Thoracic aorta (tissue), 2 donors: ENCODE measurements at places on chromosomes 4 and X. TPM values are rescaled to one million over a fixed set of nuclear protein-coding genes. Genes with fewer than 3 reads are reported as not detected.

DNA sequence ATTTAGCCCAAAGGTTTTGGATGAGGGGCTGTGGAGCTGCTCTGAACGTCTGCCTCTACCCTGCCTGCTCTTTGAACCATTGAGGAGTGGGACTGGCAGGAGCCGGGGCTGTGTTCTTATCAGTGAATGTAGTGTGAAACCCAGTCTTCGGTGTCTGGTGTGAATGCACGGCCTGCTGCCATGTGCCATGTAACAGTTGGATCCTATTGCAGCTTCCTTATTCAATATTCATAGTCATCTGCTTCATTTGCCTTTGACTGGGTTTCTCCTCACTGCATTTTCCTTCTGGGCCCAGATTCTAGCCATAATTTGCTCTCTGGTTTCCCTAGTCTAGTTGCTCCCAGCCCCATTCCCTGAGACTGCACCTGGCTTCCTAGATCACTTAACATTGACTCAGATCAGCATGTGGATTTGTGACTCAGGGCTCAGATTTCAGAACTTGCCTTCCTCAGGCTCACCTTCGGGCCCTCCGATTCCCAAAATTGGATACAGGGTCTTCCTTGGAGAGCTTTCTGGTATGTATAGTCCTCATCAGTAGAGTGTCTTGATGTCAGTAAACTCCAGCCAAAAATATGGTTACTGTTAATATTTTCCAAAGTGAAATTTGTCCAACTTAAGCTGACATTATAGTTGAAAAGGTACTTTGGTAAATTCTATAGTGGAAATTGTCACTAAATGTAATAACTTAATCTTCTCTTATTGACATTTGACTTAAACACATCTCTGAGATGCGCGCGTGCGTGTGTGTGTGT, 94.0 kb upstream of the DDIT4L start:
- no peak for DNase-seq
- H3K4me3 ChIP-seq: no peak overlapping the region
- no peak overlapping the region for H3K27ac ChIP-seq
- no peaks in the 10 kb centered on the region for H3K27me3 ChIP-seq

DNA sequence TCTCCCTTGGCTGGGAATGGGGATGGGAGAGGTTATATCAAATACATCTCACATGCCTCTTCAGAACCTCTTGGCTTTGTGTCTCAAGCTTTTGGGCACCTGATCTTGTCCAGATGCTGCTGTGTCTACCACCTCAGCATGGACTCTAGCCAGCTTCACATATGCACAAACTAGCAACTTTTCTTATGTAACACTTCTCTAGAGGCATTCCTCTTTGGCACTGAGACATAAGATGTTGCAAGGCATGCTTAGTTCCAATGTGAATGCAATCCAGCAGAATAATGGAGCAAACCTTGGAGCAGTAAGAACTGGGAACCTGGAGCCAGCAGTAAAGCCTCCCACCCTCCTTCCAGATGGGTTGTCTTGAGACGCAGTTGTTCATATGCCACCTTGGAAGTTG, 113.4 kb upstream of the TMEM47 start:
- DNase-seq: no peak
- no peaks in the 10 kb centered on the region for H3K36me3 ChIP-seq
- no peaks in the 10 kb centered on the region for H3K27me3 ChIP-seq
- no peak overlapping the region for H3K4me3 ChIP-seq

GRCh38 chrX:2897311-2897689, 31.8 kb downstream of the ARSD start:
- no peak overlapping the region for H3K4me3 ChIP-seq
- H3K4me1 ChIP-seq: no peaks in the 10 kb centered on the region
- H3K36me3 ChIP-seq: no peaks in the 10 kb centered on the region
- DNase-seq: no peak
- H3K27ac ChIP-seq: no peak overlapping the region

GRCh38 chr4:77432717-77433417, 172.8 kb upstream of the CXCL13 start:
- H3K27me3 ChIP-seq: no peaks in the 10 kb centered on the region
- H3K4me3 ChIP-seq: peak overlapping the region; percentile 19
- no peak for DNase-seq
- no peaks in the 10 kb centered on the region for H3K36me3 ChIP-seq

DNA sequence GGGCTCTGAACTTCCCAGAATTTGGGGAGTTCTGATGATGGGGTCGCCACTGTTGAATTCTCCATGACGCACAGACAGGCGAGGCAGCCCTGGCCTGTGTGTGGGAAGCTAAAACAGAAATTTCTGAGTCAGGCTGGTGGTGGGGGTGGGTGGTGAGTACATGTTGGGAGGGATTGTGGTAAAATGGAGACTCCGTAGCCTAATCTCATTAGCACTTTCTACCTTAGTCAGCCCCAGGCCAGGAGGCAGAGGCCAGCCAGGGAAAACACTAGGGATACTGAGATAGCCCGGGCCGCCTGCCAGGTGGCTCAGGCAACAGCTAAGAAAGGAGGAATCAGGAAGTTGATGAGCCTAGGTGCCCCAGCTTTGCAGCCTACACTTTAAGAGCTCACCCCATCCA, 39.3 kb upstream of the NHSL2 start:
- no peak for DNase-seq
- H3K27ac ChIP-seq: no peak overlapping the region
- H3K36me3 ChIP-seq: no peaks in the 10 kb centered on the region
- no peaks in the 10 kb centered on the region for H3K27me3 ChIP-seq

GRCh38 chr4:6107114-6107791, 89.0 kb upstream of the C4orf50 start:
- no peaks in the 10 kb centered on the region for H3K36me3 ChIP-seq
- H3K27ac ChIP-seq: no peak overlapping the region
- no peak overlapping the region for H3K4me3 ChIP-seq
- DNase-seq: no peak
- H3K4me1 ChIP-seq: no peaks in the 10 kb centered on the region

The MUC7 gene
- not detected for total RNA-seq

The GAB3 gene
- 10.9 TPM for total RNA-seq
